NAMALWA (cell line): ENCODE measurements at places on chromosomes 2 and 18.
A peak's percentile ranks its signal among the peaks of the same experiment; 100 is the strongest.

DNA sequence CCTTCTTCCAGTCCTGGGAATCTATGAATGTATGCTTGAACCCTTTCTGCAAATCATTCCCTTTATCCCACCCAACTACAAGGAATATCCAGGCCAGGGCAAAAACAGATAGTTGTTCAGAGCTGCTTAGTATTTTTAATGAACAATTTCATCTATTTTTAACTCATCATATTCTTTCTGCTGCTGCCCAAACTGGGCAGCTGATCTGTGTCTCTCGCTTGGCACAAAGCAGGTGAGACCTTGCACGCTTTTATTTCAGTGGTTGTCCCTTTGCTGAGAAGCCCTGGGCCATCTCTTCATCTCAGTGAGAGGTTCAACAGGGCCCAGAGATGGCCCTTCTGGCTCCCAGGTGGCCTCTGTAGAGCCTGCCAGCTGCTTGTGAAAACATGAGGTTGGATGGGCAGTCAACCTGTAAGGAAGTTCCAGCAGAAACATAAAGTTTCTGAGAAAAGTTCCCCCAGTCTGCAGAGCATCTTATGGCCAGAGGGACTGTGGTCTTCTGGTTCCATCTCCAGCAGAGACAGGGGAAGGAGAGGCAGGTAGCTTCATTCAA, 57.5 kb downstream of the MYCN start:
- no peak for DNase-seq

- DNase-seq: no peak
Observed at GRCh38 chr18:69523582-69523981, 122.9 kb downstream of the DOK6 start.

- DNase-seq: no peak
Observed at GRCh38 chr2:20352581-20353216, 2.1 kb upstream of the PUM2 start.

GRCh38 chr2:58131191-58132011, 84.8 kb downstream of the VRK2 start:
- peak; percentile 12 for DNase-seq

GRCh38 chr2:236177967-236178889, 10.0 kb upstream of the GBX2 start:
- DNase-seq: no peak
